ENCODE measurements at places on chromosomes 3 and 15.

- no peak for DNase-seq
These were observed 65.4 kb downstream of the FOXP1 start for GRCh38 chr3:71518089-71518488.

- no peak for DNase-seq
These were observed 357.9 kb downstream of the LSAMP start for GRCh38 chr3:116087426-116087825.

DNA sequence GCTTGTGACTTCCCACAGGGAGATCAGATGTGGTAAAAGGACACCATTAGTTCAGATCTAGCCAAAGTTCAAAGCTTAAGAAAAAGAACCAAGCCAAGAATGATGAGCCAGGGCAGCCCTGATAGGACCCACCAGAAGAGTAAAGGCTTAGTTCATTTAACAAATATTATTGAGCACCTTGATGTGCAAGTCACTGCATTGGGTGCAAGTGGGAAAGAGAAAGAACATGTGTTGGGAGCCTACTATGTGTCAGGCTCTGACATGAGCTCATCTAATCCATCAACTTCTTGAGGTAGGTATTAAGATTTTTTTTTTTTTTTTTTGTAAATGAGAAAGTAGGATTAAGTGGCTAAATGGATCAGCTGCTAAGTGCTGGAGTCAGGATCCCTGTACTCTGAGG, 53.4 kb upstream of the PIAS1 start:
- DNase-seq: no peak

DNA sequence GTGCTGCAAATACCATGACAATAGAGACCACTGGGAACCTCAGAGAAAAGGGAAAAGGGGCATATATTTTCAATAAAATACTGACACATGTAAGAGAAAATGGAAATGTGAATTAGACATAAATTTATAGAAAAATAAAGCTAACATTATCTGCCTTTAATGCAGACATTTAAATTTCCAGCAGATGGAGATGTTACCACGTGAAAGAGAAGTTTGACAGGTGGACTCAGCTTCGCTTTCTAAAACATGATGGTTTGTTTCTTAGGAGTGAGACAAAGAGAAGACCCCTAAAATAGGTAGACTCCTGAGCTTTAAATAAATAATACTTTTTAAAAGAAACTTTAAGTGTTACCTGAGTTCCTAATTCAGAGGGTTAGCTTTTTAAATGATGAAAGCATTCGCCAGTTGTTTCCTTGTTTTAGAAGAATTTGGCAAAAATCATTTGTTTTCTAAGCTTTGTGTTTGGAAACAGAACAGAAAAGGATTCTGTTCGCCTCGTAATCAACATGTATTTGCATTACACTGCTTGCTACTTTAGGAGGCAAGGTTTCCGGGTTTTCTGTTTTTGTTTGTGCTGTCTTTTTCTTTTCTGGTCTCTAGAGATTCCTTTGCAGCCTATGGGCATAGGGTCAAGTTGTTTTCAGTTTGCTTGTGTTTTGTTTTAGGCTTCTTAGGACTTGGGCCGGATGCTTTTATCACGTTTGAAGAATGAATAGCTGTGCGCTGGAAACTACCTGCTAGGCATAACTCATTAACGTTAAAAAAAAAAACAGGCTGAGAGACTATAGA, 271.4 kb downstream of the THSD4 start:
- no peak for DNase-seq

DNA sequence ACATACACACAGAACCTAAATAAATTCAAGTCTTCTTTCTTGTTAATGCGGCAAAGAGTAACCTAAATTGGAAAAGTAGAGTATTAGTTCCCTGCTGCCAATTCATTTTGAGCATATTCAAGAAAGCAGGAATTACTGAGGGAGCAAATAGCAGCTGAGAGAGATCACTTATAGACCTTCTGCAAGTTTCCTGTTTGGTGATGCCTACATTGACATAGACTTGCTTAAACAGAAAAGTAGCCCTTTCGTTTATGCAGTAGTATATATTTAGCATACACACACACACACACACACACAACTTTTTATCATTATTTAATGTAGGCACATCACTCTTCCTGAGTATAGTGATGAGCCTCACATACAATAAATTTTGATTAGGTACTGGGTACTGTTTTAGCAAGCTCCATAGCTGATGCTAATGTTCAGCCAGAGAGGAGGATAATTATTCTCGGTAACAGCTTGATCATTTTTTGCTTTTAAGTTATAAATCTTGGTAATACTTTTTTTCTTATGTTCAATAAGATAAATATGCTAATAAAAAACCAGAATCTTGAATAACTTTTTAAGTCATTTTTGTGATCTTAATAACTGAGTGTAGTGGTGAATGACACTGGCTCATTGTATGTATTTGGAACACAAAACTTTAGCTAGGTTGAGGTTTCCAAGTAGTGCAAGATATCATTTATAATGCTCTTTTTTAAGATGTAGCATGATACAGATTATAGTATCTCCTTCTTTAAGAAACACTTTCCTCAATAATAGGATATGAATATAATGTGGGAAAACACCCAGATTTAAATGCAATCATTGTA, 174.7 kb downstream of the MBNL1 start:
- no peak for DNase-seq

GRCh38 chr3:133152056-133152455, 113.9 kb downstream of the TMEM108 start:
- DNase-seq: no peak

DNA sequence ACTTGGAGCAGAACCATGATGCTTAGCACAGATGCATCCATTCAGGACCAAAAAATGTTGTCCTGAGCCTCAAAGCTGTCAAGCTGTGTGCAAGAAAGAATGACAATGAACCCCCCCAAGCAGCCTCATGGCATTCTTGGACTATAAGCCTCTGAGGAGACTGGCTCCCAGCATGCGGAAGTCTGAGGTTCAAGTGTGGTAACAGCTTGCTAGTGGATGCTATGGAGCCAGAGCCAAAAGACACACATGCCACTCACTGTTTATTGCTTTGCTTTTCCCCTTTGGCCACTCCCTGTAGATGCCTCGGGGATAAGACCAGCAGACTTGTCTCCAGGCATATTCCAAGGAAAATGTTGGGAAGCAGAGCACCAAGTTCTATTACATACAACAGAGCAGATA, 38.2 kb upstream of the SNRK start:
- DNase-seq: no peak

DNA sequence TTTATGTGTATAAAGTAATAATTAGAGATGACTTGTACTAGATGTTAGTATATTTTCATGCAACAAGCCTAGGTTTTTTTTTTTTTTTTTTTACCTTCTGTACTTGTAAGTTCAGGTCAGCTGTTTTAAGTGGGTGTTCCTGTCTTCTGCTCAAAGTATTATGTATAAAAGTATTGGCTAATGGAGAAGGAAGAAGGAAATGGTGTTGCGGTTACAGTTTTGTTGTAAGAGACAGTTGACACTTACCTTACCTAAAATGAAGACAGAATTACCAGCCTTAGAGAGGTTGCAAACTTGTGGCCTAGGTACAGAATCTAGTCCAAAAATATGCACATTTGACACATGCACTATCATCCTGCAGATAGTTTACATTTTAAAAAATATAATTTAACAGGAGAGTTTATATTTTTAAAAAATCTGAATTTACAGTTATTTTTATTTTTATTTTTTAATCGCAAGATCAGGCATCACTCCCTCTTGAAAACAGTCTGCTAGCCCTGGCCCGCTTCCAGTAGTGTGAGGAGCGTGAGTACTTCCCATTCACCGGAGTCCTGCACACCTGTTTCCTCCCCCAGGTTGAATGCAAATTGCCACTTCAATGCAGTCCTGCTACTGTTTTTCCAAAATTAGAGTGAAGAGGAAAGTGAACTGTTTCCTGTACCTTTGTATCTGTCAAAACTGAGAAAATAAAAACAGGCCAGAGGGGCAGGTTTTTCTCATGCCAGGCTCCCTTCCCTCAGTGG, 224.3 kb upstream of the SOX2 start:
- no peak for DNase-seq

- no peak for DNase-seq
These were observed 244.5 kb downstream of the ZIC4 start for GRCh38 chr3:147161833-147162232.

Data from SK-N-DZ (cell line).